Natural killer cell treated with Interleukin-12 subunit alpha and Interleukin-12 subunit beta and Interleukin-15 and Interleukin-18, amount 100 ng/mL, for 72 hours (primary cell): ENCODE measurements at places on chromosomes 1 and 21. TPM values are rescaled to one million over a fixed set of nuclear protein-coding genes. Genes with fewer than 3 reads are reported as not detected.
A peak's percentile ranks its signal among the peaks of the same experiment; 100 is the strongest.

Gene RIT1
- total RNA-seq = 40.2 TPM

- peak overlapping the region; percentile 51 for H3K4me3 ChIP-seq
- H3K36me3 ChIP-seq = peaks cover 12% of the 10 kb centered on the region
- H3K27me3 ChIP-seq = no peaks in the 10 kb centered on the region
- DNase-seq = no peak
These were observed 40.8 kb downstream of the JAK1 start for GRCh38 chr1:64925594-64925993.

- no peaks in the 10 kb centered on the region for H3K27me3 ChIP-seq
- DNase-seq = peak; percentile 83
These were observed 12.9 kb downstream of the PLA2G2F start for GRCh38 chr1:20151906-20152598.

GRCh38 chr1:190679044-190679443, 201.4 kb upstream of the BRINP3 start:
- no peak for DNase-seq
- no peaks in the 10 kb centered on the region for H3K27me3 ChIP-seq
- no peaks in the 10 kb centered on the region for H3K4me1 ChIP-seq
- no peak overlapping the region for H3K27ac ChIP-seq
- no peaks in the 10 kb centered on the region for H3K36me3 ChIP-seq

GRCh38 chr1:167298325-167298724, 77.6 kb downstream of the POU2F1 start:
- H3K27ac ChIP-seq = no peak overlapping the region
- H3K4me1 ChIP-seq = peaks cover 20% of the 10 kb centered on the region
- H3K4me3 ChIP-seq = no peak overlapping the region

Gene DIO1
- not detected for total RNA-seq

- H3K27ac ChIP-seq = no peak overlapping the region
- DNase-seq = no peak
- no peaks in the 10 kb centered on the region for H3K27me3 ChIP-seq
- peaks cover 6% of the 10 kb centered on the region for H3K36me3 ChIP-seq
- no peaks in the 10 kb centered on the region for H3K4me1 ChIP-seq
- H3K4me3 ChIP-seq = no peak overlapping the region
These were observed 23.8 kb downstream of the PMVK start for GRCh38 chr1:154912755-154913154.

GRCh38 chr1:160205242-160206035, at the start of gene PEA15:
Gene PEA15 (plus strand): TSS chr1:160205384. CDS start chr1:160211545, 6,161 bp downstream.
- H3K4me3 ChIP-seq = peak within 1 kb of the TSS; percentile 88
- peak within 1 kb of the TSS; percentile 84 for H3K27ac ChIP-seq
- no peaks in the 10 kb centered on the region for H3K36me3 ChIP-seq
- H3K27me3 ChIP-seq = no peaks in the 10 kb centered on the region
- H3K4me1 ChIP-seq = peaks cover 40% of the 10 kb centered on the region
- DNase-seq = peak; percentile 81

DNA sequence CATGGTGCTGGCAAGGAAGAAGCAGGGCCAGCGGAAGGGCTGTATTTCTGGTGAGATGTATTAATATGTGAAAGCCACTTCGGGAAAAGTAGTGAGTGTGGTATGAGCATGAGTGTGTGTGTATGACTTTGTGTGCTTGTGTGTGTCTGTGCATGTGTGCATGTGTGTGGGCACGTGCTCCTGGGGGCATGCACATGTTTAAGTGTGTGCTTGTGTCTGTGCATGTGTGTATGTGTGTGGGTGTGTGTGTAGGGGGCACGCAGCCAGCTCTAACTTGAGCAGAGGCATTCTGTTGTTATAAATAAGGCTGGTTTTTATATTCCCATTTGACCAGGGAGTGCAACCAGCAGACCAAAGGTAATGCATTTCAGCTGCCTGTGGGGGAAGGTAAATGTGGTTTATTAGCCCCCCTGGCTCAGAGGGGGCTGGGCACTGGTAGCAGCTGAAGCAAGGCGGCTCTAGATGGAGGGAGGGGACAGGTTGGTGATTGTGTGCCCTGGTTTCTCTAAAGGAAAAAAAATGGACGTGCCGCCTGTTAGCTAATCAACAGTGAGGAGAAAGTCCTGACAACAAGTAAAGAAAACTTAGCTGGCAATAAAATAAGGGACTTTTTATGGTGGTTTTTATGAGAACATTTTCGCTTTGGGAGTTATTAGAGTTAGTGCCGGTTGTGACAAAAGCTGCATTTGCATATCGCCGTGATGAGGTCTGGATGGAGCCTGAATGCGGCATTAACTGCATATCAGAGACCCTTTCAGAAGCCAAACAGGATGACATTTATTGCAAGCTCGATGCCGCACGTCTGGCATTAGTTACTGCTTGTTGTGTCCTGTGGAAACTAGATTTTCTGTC, 180.1 kb downstream of the CAMTA1 start:
- H3K4me3 ChIP-seq = no peak overlapping the region
- peaks cover 15% of the 10 kb centered on the region for H3K4me1 ChIP-seq
- DNase-seq = peak; percentile 8
- H3K27me3 ChIP-seq = peaks cover 62% of the 10 kb centered on the region
- no peaks in the 10 kb centered on the region for H3K36me3 ChIP-seq

- no peak for DNase-seq
- peak overlapping the region; percentile 76 for H3K4me3 ChIP-seq
- no peak overlapping the region for H3K27ac ChIP-seq
- peaks cover 9% of the 10 kb centered on the region for H3K4me1 ChIP-seq
These were observed 826 bp downstream of the TRIM17 start for GRCh38 chr1:228415853-228416216.

DNA sequence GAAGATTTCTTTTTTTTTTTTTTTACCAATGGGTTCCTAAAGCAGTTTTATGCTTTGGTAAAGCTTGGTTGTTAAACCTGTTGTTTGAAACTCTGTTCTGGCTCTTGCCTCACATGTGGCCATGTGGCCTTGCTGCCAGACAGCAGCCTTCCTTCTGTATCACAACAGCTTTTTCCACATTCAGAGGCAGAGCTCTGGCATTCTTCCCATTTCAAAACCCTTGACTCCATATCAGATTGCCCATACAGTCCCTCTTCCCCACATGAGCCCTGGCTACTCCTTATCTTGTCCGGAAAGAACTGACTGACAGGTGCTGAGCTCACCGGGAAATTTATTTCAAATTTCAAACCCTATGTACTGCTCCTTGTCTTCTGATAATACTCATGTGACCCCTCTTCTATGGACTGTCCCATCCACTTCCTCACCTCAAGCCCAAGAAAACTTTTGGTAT, 38.5 kb upstream of the LAX1 start:
- H3K36me3 ChIP-seq = peaks cover 45% of the 10 kb centered on the region
- H3K4me1 ChIP-seq = peaks cover 16% of the 10 kb centered on the region
- H3K27me3 ChIP-seq = no peaks in the 10 kb centered on the region

Gene KRTAP10-2
- not detected for total RNA-seq

DNA sequence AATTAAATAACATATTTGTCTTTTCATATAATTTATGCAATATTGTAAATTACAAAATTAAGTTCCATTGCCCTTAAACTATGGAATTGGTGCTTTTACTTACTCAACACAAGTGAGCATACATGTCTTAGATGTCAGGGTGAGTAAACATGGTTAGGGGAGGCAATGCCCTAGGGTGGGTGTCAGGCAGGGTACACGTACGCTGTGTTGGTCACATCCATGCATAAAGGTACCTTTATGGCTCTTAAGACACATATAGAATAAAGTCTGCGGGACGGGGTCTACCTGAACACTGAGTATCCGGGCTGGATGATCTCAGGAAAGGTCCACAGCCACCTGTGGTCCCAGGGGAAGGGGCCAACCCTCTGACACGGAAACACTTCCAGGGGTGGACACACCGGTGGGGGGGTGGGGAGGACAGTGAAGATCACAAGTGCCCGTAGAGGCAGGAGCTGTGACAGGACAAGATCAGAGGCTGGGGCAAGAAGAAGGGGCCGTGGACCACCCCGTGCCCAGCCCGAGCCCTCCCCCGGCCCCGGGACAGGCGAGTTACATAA, 720 bp downstream of the LIN9 start:
- peak overlapping the region; percentile 60 for H3K27ac ChIP-seq
- H3K4me1 ChIP-seq = peaks cover 20% of the 10 kb centered on the region
- peaks cover 11% of the 10 kb centered on the region for H3K27me3 ChIP-seq

GRCh38 chr1:5692664-5693063, 299.6 kb downstream of the NPHP4 start:
- H3K4me3 ChIP-seq = no peak overlapping the region
- no peak for DNase-seq
- no peak overlapping the region for H3K27ac ChIP-seq
- no peaks in the 10 kb centered on the region for H3K36me3 ChIP-seq

Gene SELL
- 66.8 TPM for total RNA-seq

DNA sequence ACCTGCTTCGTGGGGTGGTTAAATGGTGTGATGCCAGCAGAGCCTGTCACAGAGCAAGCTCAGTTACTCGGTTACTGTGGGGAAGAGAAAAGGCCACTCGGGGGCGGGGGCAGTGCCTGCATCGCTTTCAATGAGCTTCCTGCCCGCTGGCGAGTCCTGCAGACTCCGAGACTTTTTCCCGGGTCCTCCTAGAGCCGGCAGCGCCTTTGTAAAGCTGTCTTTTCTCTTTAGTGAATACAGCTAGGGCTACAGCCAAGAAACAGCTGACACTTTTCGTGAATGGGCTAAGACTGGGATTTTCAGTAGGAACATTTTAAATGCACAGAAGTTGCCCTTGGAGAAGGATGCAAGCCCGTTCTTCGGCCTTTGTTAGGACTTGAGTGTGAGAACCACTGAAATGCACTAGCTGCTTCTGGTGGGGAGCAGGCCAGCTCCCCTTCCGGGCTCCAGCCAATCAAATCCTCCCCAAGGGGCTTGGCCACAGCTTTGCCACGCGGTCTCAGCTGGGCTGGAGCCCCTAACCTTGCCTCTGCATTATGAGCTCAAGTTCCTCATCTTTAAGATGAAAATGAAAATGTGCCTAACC, 23.4 kb upstream of the EFHD2 start:
- no peaks in the 10 kb centered on the region for H3K27me3 ChIP-seq

Gene UBXN11
- 9.9 TPM for total RNA-seq
